ENCODE measurements at places on chromosomes 7 and 10.

DNA sequence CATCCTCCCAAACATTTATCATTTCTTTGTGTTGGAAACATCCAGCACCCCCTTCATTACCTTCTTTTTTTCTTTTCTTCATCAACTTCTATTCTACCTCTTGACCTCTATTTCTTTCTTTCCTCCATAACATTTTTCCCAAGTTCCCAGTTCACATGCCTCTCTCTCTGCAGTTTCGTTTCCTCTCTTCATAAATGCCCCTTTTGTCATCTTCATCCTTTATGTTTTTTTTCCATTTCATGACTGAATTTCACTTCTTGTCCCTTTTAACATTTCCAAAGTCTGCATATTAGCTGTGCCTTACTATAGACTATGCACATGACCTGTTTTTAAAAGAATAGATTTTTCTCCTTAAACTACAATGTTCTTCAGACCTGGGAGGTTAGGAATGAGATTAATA lies 23.7 kb downstream of the CPN1 start:
- no peak for DNase-seq
- no peaks in the 10 kb centered on the region for H3K4me1 ChIP-seq
- no peaks in the 10 kb centered on the region for H3K36me3 ChIP-seq
- no peak overlapping the region for H3K27ac ChIP-seq
- H3K4me3 ChIP-seq = no peak overlapping the region

DNA sequence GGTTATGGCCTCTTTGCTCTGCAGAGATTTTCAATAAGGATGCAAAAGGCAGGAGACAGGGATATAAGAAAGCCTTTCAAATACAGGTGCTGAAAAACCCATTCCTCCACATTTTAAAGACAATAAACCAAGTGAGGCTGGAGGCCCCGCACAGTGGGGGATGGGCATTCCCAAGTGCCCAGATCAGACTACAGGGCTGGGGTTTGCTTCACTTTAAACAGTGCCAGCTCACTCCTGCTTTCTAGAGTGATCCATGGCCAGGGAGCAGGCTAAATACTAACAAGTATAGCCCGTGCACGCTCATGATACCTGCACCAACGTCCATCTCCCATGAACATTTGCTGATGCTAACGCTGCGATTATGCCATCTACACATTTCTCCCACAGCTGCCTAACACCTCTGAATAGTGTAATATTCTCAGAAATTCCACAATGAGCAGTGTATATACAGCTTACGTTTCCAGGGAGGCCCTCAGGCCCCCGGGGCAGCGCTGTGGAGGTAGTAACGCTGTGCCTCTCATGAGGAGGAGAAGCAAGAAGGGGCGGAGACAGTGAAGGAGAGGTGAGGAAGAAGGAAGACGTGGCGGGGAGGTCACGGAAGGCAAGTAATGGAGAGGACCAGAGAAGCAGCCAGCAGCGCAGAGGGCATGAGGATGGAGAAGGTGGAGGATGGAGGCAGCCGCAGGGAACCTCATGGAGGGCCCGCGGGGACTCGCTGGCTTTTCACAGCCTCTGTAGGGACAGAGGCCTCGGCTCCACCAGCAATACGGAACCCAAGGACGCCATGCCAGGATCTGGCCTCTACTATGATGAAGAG lies 141.7 kb downstream of the USP6NL start:
- no peaks in the 10 kb centered on the region for H3K36me3 ChIP-seq
- no peaks in the 10 kb centered on the region for H3K27me3 ChIP-seq
- no peak overlapping the region for H3K27ac ChIP-seq

DNA sequence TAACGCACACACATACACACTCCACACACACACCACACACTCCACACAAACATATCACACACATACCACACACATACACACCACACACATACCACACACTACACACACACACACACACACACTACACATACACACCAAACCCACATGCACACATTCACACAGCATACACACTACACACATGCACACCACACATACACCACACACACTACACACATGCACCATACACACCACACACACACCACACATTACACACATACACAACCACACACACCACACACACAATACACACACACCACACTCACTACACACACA lies 66.3 kb downstream of the MKI67 start:
- H3K4me1 ChIP-seq = peaks cover 40% of the 10 kb centered on the region
- no peak overlapping the region for H3K27ac ChIP-seq
- peaks cover 28% of the 10 kb centered on the region for H3K36me3 ChIP-seq
- no peak for DNase-seq
- no peak overlapping the region for H3K4me3 ChIP-seq

GRCh38 chr7:8131694-8132605 lies 130.0 kb downstream of the ICA1 start:
- no peaks in the 10 kb centered on the region for H3K27me3 ChIP-seq
- H3K4me3 ChIP-seq = no peak overlapping the region
- no peaks in the 10 kb centered on the region for H3K4me1 ChIP-seq
- no peak for DNase-seq
- peaks cover 19% of the 10 kb centered on the region for H3K36me3 ChIP-seq
